ENCODE measurements at places on chromosomes 4 and X. TPM values are rescaled to one million over a fixed set of nuclear protein-coding genes. Genes with fewer than 3 reads are reported as not detected.

Gene SLC34A2
- total RNA-seq: not detected

Gene MFAP3L
- 6.9 TPM for total RNA-seq

Gene MAGEB17
- total RNA-seq: not detected

Gene RBM47
- 14.0 TPM for total RNA-seq

Gene RTL9
- 0.11 TPM for total RNA-seq

Gene APOO
- total RNA-seq: 32.7 TPM

Gene CLCN4
- total RNA-seq: 0.35 TPM

Gene XG
- 17.6 TPM for total RNA-seq

Gene RPA4
- 0.44 TPM for total RNA-seq

Gene NAT8L
- total RNA-seq: not detected

Gene ZFYVE28
- 0.95 TPM for total RNA-seq

Gene SYP
- 0.28 TPM for total RNA-seq

Gene XAGE5
- not detected for total RNA-seq

Gene NAA10
- 106 TPM for total RNA-seq

Gene ZRSR2
- 5.7 TPM for total RNA-seq

Gene CACNA1F
- total RNA-seq: not detected

Gene G3BP2
- total RNA-seq: 138 TPM

Gene FGFBP2
- total RNA-seq: not detected

Gene TLR8
- total RNA-seq: not detected

Gene KCND1
- 0.54 TPM for total RNA-seq

Gene HMGB3
- 140 TPM for total RNA-seq

Gene FHDC1
- 2.3 TPM for total RNA-seq

Gene DOCK11
- 6.2 TPM for total RNA-seq

Gene MAMLD1
- total RNA-seq: 1.3 TPM

Gene PHEX
- total RNA-seq: 0.60 TPM

Gene BRCC3
- 22.9 TPM for total RNA-seq

Gene IL2RG
- total RNA-seq: 0.11 TPM

Gene EDA2R
- 2.9 TPM for total RNA-seq

Gene EXOC1L
- total RNA-seq: not detected

Gene MAGEA8
- not detected for total RNA-seq

Gene HERC5
- 18.7 TPM for total RNA-seq

Gene CHRNA9
- not detected for total RNA-seq

Gene FGF2
- 2.5 TPM for total RNA-seq

Gene MAGEA2
- total RNA-seq: not detected

Gene FAT1
- total RNA-seq: 288 TPM

Gene SATL1
- not detected for total RNA-seq

Gene CSAG1
- not detected for total RNA-seq

Gene TEX11
- total RNA-seq: not detected

Gene STBD1
- 2.5 TPM for total RNA-seq

Gene PF4V1
- total RNA-seq: not detected
